T-helper 17 cell (primary cell): ENCODE measurements at places on chromosomes 2 and 18.

- no peak for DNase-seq
These were observed 183.3 kb downstream of the ASXL3 start for GRCh38 chr18:33761363-33761762.

DNA sequence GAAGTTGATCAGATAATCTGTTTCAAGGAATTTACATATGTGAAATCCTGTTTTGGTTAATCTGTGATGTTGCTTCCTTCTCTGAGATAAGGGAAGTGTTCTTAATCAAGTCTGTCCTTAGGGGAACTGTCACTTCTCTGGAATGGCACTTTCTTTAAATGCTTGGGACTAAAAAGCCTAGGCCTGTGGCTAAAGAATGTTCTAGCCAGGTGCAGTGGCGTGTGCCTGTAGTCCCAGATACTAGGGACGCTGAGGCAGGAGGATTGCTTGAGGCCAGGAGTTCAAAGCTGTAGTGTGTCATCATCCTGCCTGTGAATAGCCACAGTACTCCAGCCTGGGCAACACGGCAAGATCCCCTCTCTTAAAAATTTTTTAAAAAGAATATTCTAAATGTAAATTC, 217.6 kb upstream of the SIX3 start:
- DNase-seq = no peak

- DNase-seq = no peak
These were observed 37.0 kb downstream of the INO80C start for GRCh38 chr18:35460736-35461161.

DNA sequence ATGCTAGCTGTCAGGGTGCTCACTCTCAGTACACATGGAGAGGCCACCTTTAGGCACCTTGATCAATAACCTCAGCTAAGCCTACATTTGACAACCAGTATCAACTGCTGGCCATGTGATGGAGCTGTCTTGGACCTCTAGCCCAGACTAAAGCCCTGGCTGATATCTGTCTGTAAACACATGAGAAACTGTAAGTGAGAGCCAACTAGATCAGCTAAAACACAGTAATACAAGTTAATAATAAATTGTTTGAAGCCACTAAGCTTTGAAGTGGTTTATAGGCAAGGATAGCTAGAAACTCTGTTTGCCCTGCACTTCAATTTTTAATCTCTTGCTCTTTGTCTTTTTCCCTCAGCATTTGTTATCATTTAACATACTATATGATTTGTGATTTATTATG, 407.1 kb downstream of the SPAG16 start:
- no peak for DNase-seq

DNA sequence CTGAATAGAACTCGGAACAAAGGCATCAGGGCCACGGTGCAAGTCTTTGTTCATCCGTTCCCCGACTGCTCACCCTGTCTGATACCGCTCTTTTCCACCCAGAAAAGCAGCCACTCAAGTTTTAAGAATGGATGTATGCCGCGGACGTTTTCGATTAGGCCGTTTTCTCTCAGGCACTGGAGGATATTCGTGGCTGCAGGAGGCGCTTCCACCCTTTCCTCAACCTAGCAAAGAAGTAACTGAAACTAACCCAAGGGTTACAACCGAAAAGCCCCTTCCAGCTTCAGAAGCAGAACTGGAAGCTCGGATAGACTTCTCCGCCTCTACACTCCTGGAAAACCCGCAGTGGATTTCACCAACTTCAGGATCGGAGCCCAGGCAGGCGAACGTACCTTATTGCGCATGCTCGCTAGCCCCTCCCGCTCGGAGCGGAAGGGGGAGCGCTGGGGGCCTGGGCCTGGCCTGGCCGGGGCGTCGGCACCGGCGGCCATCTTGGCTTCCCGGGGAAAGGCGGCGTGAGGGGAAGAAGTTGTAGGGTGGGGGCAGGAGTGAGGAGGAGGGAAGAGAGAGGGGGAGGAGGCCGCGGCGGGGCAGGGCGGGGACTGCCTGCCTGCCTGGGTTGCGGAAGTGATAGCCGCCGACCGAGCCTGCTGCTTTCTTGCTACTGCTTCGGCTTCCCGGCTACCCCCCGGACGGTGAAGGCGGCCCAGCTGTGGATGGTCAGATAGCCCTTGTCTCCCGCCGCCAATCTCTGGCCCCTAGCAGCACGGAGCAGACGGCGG, at the start of gene ACTR3:
Gene ACTR3, plus strand, starts transcription at position 619 of the 782 bp plus-strand sequence. CDS start 191 bp downstream, outside the sequence.
- DNase-seq = peak; percentile 99

GRCh38 chr2:173708806-173709205, 256.4 kb downstream of the SP3 start:
- DNase-seq = no peak

DNA sequence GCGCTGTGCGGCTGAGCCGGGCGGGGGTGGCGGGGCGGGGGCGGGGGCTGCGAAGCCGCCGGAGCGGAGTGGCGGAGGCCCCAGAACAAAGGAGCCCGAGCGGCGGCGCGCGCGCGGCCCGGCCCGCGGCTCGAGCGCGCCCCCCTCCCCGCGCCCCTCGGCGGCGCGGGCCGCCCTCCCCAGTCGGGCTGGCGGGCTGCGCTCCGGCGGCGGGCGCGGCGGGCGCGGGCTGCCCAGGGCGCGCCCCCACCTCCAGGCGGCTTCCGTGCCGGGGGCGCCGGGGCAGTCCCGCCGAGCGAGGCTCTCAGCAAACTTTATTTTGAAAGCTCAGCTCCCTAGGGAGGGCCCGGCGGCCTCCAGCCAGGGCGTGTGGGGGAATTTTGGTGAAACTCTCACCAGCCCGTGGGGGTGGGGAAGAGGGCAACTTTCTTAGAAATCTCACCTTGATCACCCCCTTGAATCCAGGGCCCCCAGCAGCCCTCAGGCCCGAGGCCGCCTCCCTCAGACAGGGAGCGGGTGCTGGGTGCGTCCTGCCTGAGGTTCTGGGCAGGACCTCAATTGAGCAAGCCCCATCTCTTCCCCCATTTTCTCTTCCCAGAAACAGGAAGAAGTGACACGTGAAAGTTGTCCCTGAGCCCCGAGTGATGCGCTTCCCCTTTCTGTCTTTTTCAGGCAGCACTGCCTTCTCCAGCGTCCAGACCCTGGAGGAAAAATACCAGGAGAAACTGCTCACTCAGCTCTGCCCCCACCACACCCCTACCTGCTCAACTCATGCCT, 786 bp downstream of the TET3 start:
- DNase-seq = peak; percentile 63

DNA sequence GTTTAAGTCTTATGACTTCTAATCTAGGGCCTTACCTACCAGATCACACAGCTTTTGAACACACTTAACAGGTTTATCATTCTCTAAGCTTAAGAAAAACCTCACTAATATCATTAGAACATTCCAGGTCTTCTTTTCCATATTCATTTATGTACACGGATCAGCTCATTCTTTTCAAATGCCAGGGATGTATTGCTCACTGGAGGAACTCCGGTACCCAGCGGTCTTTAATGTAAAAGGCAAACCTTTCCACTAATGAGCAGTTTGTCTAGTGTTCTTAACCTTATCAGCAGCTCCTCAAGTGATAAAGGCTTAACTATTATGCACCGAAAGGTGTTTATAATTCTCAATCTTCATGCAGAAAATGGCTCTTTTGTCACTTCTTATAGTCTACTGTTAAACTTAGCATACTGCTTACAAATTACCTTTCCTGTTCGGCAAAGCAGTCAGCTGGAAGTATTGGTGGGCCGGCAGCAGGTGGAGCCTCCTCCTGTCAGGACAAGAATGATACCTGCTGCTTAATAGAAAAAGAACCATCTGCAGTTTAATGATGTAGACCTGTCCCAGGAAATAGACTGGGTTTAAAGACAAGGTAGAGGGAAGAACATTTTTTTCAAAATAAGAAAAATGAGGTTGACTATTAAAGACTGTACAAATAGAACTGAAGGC, 142.7 kb downstream of the FIGN start:
- no peak for DNase-seq

DNA sequence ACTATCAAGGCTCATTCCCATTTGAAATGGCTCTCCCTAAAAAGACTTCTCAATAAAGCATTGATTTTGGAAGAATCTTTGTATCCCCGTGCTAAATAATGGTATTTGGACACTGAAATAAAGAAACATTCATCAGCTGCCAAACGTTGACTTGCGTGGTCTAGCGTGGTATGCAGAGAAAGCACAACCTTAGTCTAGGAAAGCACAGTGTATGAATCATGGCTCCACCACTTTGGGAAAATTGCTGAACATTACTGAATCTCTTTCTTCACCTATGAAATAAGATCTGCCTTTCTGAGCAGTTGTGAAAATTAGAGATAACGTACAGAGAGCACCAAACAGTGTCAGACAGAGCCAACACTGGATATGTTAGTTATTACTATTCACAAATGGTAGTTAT, 353.9 kb downstream of the SS18 start:
- DNase-seq = no peak

DNA sequence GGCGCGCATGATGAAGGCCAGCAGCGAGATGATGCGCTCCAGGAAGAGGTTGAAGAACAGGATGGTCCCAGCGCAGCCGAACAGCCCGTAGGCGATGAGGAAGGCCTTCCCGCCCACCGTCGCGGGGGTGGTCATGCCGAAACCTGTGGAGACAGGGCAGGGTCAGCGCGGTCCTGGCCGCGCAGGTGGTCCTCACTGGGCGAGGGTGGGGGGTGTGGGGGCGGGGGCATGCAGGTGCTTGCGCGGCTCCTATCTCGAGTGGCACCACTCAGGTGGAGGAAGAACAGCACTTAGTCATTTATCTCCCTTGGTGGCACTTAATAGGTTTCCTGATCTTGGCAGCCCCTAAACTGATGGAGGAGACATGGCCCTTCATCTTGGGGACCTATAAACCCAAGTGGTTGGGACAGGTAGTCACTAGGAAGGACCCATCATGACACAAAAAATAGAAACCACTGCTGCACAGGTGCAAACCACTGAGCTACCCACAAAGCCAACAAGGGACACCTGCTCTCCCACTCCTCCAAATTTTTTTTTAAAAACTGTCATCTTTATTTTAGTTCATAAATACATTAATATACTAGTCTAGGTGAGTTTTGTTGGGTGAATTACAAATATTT, 118.8 kb downstream of the MSH2 start:
- no peak for DNase-seq

GRCh38 chr2:8380566-8380965, 301.3 kb upstream of the ID2 start:
- no peak for DNase-seq

- no peak for DNase-seq
These were observed 189.1 kb downstream of the FSHR start for GRCh38 chr2:48965204-48965603.

DNA sequence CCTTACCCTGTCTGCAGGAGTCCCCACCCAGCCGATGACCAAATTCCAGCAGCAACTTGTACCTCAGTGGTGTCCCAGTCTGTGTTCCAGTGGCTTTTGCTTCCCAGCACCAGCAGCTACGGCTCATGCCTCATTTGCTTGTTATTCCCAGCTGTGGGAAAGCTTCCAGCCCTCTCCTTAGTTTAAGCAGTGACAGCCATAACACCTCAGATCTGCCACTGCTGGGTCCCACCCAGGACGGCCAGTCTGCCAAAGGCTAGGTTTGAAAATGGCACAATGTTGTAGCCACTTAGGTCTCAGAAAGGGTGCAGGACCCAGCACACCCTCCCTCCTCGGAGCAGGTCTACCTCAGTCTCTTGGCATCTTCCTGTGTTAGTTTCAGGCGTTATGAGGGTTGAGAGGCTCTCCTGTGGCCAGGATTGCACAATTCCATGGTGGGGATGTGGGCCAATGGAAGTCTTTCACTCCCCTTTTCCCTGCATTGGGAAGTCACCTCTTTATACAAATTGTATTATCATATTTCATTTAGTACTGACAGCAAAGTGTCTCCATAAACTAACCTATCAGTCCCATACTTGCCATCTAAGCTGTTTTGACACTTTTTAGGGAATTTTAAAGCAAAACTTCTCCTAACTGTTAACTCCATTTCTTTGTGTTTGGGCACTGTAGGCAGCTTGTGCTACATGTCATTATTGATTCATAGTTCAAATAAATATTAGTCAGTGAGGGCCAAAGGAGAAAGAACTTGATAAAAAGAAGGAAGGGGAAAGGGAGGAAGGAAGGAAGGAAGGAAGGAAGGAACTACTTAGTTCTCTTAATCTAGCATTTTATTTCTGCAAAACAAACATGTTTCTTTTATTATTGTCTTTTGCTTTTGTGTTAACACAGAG, 62.9 kb upstream of the FAM110C start:
- DNase-seq = no peak
